ENCODE measurements at places on chromosomes 16 and 17.

- DNase-seq: no peak
These were observed 31.1 kb downstream of the RAI1 start for GRCh38 chr17:17712268-17712924.

GRCh38 chr17:27157898-27158297, 136.0 kb upstream of the WSB1 start:
- no peak for DNase-seq

- no peak for DNase-seq
These were observed 12.9 kb upstream of the SEC14L1 start for GRCh38 chr17:77127735-77128361.

GRCh38 chr17:46162866-46163265, 30.4 kb downstream of the KANSL1 start:
- DNase-seq: no peak

DNA sequence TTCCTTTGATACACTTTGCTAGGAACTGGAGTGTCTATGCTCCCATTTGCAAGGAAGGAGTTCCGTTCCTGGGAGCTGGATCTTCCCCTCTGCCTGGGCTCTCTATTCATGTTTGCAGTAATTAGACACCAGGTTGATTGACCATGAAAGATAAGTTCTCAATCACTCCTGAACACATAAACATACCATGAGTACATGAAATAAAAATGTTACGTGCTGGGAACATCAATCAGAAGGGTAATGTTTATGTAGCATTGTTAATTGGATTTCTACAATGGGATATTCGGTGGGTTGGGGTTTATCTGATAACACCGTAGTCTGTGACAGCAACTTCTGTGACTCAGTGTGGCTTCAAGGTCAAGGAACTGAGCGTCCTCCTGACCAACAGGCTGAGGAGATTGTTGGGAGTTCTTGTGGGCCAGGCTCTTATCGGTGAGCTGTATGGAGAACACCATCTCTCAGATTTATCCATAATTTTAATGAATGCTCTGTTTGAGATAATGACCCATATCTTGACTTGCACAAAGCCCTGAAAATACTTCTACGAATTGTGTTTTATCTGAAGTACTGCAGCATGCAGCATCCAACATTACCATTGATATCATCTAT, 136.4 kb downstream of the NPIPB5 start:
- no peak for DNase-seq

DNA sequence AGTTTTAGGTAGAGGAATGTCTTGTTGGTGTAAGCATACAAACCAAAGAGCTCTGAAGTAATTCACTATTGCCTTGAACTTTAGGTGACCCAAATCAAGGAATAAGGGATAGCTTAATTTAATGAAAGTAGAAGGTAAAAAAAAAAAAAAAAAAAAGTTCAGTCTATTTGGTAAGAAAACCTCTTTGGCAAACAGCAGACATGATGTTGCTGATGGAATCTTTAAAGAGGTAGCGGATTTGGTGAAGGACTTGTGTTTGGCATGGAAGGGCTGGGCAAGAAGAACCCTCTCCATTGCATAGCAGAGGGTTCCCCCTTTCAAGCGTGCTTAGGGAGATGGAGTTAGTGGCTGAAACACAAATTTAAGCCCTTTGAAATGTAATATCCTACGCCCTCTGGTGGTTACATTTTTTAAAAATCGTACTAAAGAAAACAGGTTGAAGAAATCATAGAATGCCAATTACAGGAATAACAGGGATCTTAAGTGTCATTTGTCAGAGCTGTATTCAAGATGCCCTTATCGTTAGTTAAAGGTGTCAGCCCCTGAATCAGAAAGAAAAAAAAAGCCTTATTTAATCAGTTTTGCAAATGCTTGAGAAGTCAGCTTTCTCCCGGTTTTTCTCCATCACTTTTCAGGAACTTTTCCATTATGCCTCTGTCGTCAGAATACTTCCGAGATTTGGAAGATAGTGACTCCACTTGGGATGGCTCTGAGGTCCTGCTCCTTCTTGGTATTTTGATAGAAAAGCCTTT, 383.1 kb downstream of the KCNJ2 start:
- DNase-seq: no peak

DNA sequence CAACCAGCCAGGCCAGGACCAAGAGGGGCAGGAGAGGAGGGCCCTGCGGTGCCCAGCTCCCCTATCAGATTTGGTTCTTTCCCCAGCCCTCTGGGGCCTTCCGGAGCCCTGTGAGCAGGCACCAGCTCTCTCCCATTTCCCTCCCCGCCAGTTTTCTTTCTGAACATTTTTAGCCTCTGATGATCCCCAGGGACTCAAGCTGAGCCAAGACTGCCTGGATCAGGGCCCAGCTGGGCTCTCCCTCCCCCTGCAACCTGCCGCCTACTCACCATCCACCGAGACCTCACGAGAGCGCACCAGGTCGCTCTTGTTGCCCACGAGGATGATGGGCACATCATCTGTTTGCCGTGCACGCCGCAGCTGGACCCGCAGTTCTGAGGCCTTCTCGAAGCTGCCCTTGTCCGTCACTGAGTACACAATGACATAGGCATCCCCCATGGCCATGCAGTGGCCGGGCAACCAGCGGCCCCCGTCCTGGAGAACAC, 2.0 kb downstream of the RRAD start:
- no peak for DNase-seq
